Progenitor cell of endocrine pancreas (in vitro differentiated cells): ENCODE measurements at places on chromosomes 7 and 10.

GRCh38 chr10:21603721-21604120 is 69.7 kb downstream of the MLLT10 start:
- DNase-seq, result no peak

DNA sequence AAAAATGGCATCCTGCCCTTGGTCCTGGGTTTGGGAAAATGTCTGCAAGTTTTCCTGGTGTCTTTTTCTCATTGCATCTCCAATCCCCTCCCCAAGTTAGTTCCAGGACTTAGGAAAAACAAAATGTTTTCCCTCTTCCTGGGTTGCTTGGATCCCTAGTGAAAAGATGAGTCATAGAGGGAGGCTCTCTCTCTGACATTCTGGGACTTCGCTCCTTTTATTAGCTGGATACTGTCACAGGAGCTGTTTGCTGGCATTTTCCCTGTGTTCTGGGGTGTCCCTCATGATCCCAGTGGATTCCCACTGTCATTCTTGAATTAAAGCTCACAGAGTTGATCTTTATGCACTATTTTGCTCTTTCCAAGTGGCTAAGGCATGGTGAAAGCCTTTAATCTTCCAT is 316.4 kb upstream of the MBL2 start:
- DNase-seq, result no peak

GRCh38 chr10:90319188-90319914 is 538.5 kb downstream of the HTR7 start:
- DNase-seq, result no peak

GRCh38 chr7:128844777-128845311 is 14.6 kb downstream of the FLNC start:
- DNase-seq, result no peak

DNA sequence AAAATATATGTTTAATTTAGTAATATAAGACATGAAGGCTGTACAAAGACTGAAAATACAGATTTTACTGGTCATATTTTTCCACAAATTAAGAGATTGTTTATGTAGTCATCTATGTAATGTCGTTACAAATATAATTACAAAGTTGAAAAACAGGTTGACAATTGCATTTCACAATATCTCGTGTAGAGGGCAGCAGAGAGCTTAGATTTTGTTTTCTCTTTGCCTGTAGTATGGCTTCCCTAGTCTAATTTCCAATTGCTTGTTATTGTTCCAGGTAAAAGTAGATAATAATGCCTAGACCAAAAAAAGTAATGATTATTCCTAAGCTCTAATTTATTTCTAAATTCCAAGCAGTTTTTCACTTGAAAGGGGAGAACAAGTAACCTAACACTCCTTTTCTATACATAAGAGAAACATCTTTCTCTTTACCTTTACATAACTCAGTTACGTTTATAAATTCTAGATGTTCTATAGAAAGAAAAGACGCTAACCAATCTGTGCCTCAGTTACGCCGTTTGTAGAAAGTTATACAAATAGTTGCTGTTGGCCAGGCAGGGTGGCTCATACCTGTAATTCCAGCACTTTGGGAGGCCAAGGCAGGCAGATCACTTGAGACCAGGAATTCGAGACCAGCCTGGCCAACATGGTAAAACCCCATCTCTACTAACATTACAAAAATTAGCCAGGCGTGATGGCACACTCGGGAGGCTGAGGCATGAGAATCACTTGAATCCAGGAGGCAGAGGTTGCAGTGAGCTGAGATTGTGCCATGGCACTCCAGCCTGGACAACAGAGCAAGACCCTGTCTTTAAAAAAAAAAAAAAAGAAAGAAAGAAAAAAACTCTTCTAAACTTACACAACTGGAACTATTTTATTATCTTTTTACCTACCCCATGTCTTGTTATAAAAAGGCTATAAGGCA is 30.0 kb downstream of the NET1 start:
- no peak for DNase-seq

GRCh38 chr7:131173145-131173890 is 154.4 kb upstream of the MKLN1 start:
- no peak for DNase-seq

DNA sequence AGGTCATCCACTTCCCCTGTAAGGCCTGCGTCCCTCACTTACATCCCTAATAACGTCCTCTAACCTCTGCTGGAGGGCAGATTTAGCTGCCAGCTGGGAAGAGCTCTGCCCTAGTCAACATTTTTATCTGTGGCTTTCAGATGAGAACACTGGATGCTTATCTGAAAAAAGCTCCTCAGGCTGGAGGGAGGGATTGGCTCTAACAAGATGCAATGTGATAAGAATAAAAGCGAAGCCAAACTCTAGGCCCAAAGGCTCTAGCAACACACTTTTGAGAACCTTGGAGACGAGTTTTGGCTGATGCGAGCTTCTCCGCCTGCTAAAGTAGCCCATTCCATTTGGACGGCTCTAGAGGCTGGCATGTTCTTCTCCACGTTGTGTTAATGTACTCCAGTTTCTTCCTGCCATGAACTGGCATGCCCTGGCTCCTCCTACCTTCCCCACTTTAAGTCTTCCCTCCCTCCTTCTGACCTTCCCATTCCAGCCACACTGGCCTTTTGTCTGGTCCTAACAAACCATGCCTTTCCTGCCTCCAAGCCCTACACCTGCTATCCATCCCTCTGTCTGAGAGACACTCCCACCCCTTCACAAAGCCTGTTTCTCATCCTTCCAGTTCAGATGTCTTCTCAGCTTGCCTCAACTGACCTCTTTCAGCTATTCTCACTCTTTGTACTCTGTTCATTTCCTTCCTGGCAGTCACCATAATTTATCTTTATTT is 62.5 kb upstream of the ATRNL1 start:
- DNase-seq, result no peak
